ENCODE measurements at places on chromosomes 2 and 18.

GRCh38 chr2:86518481-86518880 lies 44.8 kb downstream of the CHMP3 start:
- DNase-seq = peak; percentile 43

- DNase-seq = peak; percentile 76
Observed at GRCh38 chr2:52222128-52222527, 1190.2 kb upstream of the NRXN1 start.

DNA sequence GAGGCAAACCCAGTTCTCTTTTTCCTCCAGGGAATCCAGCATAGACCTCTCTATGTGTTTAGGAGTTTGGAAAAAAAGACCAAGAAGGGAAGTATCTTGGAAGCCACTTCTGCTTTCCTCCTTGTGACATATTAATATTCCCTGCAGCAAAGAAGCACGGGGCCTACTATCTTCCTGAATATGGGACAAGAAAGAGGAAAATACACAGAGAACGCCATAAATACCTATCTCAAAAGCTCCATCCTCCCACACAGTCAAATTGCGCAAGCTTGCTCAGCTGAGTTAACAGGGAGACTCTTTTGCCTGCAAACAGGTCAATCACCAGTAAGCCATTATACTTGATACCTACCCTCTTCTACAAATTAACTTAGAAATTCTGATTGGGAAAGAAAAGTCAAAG lies 16.7 kb upstream of the RAPH1 start:
- DNase-seq = peak; percentile 65

DNA sequence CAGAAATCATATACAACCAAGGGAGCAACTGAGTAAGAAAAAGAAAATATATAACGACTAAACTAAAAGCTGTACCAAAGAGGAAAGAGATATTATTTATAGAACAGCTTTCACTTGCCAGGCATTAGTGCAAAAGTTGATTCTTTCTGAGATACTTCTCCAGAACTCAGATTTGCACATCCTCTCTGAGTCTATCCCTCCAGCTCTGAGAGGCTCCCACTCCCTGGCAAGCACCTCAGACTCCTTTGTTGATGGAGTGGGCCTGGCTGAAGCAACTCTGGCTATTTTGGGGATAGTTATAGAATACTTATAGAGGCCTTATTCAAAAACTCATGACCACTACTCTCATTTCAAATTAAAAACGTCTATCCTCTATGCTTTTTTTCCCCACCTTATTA lies 501.6 kb upstream of the TNP1 start:
- DNase-seq = no peak

GRCh38 chr2:210132239-210132638 lies 39.0 kb downstream of the KANSL1L start:
- DNase-seq = no peak

DNA sequence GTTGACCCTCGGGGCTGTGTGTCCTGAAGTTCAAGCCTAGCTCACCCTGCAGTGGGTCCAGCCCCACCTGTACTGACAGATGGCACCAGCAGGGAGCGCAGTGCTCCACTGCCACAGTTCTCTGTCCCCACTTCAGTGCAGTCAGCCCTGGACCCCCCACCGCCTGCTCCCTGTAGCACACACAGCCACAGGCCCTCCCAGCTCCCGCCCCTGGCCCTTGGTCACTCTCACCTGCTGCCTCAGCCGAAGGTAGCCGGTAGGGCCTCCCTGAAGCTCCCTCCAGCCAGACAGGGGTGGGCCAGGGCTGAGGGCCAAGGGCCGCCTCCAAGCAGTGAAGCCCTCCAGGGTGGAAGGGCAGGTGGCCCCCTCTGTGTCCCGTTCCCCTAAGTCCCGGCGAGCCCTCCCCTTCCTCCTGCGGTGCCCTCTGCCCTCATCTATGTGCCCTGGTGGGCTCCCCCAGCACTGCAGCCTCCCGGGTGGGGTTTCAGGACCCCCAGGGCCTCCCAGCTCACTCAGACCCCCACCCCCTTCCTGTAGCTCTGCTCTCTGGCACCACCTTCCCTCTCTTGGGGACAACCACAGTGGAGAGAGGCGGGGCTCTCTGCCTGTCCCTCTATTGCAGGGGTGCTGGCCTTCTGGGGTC lies 10.8 kb upstream of the ALPP start:
- DNase-seq = no peak

DNA sequence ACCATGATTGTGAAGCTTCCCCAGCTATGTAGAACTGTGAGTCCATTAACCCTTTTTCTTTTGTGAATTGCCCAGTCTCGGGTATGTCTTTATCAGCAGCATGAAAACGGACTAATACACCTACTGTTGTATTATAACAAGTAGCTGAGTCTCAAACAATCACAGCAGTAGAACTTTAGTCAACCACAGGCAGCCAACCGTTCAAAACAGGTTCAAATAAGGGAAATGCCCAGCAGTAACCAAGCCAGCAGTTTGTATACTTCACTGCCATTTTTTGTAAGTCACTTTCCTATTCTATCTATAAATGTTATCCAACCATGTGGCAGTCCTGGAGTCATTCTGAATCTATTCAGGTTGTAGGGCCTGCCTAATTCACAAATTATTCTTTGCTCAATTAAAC lies 1560.6 kb upstream of the SLC39A10 start:
- no peak for DNase-seq

DNA sequence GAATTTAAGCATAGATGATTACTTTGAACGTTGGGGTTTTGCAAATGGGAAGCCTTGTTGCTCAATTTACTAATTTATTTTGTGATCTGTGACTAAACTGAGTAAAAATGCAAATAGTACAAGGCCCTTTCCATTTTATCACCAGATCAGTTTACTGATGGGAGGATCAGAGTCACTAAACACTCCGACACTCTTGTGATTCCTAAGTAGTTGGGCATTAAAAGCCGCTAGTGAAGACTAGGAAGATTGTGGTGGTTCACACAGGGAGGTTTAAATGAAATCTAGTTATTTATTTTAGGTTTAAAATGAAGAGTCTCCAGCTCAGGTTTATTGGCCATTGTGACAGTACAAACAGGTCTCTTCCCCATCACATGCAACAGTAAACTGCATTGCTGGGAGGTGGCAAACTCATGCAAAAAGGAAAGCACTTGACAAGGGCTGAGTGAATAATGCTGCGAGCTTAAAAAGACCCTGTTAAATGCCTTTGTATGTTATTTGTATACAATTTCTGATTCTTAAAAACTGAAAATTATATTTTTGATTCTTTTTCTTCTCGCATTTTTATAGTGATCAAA lies 394.8 kb upstream of the FANCL start:
- no peak for DNase-seq

DNA sequence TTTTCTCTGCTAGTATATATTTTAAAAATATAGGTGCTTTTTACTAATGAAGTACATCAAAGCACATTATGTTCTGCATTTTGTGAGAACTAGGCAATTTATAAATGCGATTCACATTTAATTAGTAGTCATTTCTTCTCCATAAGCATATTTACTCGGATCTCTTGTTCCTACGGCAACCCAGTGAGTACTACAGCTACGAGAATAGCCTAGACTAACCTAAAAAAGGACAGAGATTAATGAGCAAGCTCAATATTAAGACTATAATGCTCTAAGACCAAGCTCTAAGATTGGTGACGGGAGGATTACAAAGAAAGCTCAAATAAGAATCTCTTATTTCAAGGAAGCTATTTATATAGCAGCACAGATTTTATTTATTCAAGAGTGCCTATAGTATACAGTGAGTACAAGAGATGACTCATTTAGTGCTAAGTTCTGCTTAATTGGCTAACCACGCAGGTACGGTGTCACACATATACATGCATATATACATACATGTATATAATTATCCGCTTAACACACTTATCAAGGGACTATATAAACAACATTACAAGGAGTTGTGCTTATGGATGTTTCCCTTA lies 364.7 kb downstream of the GPD2 start:
- DNase-seq = peak; percentile 1

- DNase-seq = no peak
Observed at GRCh38 chr2:216344206-216344949, 27.9 kb downstream of the MARCHF4 start.

DNA sequence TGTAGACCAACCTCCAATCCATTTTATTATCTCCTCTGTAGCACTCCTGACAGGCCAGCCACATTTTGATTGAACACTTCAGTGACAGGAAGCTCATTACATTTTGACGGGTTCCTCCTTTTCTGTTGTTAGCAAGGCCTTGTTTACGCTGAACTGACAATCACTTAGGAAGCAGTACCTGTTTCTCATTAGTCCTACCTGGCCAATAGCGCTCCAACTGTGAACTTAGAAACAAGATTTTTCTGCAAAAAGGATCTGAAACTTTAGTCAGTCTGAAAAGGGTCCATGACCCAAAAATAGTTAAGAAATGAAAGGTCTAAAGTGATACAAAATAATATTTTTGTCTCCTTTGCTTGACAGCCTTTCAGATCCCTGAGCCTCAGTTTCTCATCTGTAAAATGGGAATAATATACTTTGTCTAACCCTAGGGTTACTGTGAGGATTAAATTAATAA lies 119.6 kb upstream of the MSTN start:
- DNase-seq = no peak

- no peak for DNase-seq
Observed at GRCh38 chr18:42530276-42530675, 575.2 kb downstream of the PIK3C3 start.

DNA sequence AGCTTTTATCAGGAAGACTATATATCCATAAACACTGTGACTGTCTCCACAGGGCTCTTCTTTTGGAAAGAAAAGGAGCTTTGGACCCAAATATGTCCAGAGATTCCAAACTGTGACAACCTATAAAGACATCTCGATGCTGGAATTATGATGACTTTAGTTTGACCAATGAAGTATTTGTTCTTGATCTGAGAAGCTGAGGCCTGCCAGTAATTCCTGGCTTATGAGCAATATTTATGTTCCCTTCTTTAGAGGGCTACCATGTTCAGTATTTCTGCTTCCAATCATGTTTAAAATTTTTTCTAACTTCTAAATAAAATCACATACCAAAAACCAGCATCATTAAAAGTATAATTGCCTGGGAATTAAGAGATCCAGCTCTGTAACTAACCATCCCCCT lies 41.1 kb downstream of the FEZ2 start:
- peak; percentile 68 for DNase-seq

- no peak for DNase-seq
Observed at GRCh38 chr2:16262526-16263178, 322.3 kb downstream of the MYCN start.

DNA sequence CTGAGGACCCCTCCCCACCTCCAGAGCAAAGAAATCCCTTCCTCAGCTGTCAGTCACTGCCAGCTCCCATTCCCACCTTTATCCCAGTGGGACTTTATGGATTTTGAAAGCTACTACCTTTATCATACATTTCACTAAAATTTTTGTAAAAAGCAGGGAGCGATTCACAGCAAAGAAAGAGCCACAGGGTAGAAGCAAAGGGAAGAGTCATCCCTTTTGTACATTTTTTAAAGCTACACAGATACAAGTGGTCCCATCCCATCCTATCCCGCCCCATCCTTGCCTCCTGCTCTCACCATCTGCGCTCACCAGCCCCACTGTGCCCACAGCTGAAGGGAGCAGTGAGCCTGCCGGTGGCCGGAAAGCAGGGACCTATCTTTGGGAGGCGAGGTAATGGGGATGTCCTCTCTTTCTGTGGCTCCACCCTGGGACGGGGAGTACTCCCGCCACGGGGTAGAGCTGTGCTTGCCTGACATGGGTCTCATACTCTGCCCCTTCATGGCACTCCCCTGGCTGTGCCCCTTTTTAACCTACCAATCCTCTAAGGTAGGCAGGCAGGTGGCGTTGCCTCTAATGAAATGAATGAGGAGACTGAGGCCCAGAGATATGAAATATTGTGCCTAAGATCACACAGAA lies 13.2 kb downstream of the SH2D6 start:
- no peak for DNase-seq

DNA sequence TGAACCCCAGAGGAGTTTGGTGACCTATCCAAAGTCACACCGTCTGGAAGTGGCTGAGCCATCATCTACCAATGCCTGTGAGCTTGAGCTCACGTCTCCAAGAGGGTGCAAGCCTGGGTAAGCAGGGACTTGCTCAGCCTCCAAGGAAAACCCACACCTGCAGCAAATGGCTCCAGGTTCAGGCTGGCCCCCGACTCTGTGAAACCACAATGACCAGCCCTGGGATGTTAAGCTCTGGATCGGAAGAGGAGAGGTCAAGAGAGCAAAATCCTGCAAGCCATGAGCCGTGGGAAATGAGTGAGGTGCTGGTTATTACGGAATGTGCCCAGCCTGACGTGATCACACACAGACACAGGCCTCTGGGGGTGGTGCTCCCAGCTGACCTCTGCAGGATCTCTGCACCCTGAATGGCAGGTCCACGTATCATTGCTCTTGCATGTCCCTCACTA lies 94.1 kb upstream of the OTOS start:
- DNase-seq = peak; percentile 60

- DNase-seq = no peak
Observed at GRCh38 chr2:207183506-207183905, 17.8 kb upstream of the KLF7 start.

- DNase-seq = no peak
Observed at GRCh38 chr2:143877056-143877455, 642.9 kb downstream of the ZEB2 start.

DNA sequence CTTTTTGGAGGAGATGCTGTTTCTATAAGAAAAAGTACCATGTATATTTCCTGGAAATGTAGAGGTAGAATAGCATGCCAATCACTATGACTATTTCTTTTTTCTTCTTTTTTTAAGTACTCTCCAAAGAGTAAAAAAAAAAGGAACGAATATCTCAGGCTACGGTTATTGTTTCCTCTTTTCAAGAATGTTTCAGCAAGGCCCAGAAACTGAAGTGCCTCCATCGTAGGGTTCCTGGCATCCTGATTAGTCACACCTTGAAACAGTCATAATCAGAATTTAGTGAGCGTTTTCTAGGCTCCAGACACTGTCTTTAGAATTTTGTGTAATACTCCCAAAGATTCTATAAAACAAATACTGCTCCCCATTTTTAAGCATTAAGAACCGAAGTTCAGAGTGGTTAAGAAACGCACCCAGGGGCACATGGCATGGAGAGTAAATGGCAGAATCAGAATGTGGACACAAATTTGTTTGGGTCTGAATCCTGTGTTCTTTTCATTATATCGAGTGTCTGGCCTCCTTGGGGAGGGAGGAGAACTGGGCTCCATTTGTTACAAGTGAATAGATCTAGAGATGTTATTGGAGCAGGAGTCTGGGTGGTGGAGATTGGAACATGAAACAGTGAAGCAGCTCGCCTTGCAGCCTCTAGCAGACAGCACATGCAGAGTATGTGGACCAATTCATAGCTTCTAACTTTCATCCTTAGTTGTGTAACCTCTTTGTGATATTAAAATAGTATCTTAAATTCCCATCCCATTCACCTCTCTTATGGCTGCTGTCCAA lies 26.7 kb downstream of the ZEB2 start:
- DNase-seq = no peak

GRCh38 chr18:52403291-52404021 lies 63.5 kb downstream of the DCC start:
- no peak for DNase-seq

GRCh38 chr2:59560769-59561168 lies 992.7 kb downstream of the BCL11A start:
- no peak for DNase-seq

GRCh38 chr2:197514754-197515153 lies 1.1 kb upstream of the MOB4 start:
- DNase-seq = no peak

DNA sequence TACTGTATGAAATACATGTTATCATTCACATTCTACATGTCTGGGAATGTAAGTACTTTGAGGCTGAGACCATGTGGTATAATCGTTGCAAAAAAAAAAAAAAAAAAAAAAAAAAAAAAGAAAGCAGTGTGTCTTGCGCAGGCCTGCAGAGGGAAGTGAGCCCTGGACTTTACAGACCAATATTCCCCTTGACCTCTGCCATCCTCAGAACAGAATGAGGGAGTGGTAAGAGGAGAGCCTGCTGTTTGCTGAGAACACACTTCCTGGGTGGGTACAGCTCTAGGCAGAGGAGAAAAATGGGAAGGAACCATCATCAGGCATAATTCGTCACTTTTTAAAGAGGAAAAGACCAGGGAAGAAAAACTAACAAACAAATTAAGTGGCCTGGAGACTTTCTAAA lies 28.8 kb upstream of the TBC1D8 start:
- DNase-seq = no peak

All from choroid plexus epithelial cell (primary cell).